Head of caudate nucleus (tissue), 42 donors: ENCODE measurements at places on chromosomes 1 and 21.

- no peak for DNase-seq
Measured at GRCh38 chr1:162639718-162640117, 7.5 kb downstream of the DDR2 start.

- no peak for DNase-seq
Measured at GRCh38 chr1:175250027-175250426, 57.5 kb upstream of the KIAA0040 start.

GRCh38 chr21:18771845-18772380 lies 368.3 kb upstream of the TMPRSS15 start:
- DNase-seq, result no peak

DNA sequence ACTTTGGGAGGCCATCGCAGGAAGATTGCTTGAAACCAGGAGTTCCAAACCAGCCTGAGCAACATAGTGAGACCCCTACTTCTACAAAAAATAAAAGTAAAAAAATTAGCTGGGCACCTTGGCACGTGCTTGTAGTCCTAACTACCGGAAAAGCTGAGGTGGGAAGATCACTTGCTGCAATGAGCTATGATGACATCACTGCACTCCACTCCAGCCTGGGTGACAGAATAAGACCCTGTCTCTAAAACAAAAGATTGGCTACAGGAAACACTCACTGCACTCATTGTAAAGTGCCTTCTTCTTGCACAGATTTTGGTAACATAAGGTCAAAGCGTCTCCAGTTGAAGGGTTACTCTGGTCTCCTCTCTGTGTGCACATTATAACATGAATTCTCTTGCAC lies 305.7 kb downstream of the TM2D1 start:
- DNase-seq, result no peak

DNA sequence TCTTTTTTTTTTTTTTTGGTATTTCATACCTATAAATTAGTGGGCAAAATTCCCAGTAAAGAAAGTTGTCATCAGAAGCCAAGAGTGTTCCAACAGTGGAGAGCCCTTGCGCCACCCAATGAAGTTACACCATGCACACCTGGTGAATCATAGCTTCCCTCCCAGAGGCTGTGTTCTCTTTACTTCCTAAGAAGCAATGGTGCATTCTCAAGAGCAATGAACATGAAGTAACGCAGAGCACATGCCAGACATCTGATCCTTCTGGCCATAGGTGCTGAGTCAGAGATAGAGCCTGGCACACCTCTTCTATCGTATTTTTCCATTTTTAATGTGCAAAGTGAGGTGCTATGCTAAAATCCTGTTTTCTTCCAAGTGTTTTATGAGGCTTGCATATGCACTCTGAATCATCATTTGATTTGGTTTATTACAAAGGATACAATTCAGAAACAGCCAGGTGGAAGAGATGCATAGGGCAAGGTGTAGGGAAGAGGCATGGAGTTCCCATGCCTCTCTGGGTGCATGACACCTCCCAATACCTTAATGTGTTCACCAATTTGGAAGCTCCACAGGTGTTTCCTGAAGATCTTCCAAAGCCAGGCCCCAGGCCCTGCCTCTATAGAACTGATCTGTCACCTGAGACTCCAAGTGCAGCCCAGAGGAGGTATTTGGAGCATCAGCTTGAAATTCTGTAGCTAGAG lies 408.0 kb downstream of the SIPA1L2 start:
- no peak for DNase-seq

DNA sequence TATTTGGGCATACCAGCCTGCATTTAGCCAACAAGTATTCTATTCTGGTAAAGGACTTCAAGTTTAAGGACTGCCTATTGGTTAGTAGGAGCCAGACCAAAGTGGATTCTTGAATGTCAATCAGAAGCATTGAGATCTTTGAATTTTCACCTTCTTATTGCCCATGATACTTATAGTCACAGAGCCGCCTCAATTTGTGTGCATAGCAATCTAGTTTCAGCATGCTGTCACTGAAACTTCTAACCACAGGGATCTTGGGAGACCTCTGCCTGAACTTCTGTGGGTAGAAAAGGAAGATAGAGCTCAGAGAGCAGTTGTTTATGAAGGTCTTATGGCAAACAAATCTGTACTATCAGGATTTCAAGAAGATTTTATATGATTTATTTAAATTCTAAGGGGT lies 501.4 kb upstream of the USP24 start:
- DNase-seq, result no peak

DNA sequence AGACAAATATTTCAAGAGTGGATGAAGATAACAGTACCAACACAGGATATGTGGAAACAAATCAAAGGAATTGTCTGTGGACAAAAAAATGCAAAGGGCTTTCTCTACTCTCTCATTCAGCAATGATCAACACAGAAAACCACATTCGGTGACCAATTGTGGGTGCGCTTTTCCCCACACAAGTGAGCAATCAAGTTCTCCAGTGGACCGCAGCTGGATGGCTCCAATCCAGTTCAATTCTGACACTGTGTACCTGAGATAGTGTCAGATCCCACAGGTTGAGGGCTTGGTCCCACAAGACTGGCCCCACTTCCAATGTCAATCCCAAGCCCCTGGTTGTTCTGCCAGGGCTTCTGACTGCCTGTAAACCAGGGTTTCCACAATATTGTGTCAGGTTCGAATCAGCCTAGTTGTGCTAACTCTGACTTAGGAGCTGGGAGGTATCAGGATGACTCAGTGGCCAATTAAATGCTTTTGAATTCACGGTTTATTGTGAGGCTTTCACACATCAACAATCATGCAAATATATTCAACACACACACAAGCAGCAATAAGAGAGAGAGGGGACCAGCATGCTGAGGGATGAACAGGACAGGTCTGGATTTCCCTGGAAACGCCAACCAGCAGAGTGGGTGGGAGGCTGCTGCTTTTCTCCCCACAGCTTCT lies 87.0 kb upstream of the BTG3 start:
- DNase-seq, result no peak

GRCh38 chr1:180743868-180744267 lies 112.0 kb downstream of the XPR1 start:
- DNase-seq, result no peak

GRCh38 chr1:221761354-221762002 lies 19.6 kb upstream of the DUSP10 start:
- DNase-seq, result no peak

DNA sequence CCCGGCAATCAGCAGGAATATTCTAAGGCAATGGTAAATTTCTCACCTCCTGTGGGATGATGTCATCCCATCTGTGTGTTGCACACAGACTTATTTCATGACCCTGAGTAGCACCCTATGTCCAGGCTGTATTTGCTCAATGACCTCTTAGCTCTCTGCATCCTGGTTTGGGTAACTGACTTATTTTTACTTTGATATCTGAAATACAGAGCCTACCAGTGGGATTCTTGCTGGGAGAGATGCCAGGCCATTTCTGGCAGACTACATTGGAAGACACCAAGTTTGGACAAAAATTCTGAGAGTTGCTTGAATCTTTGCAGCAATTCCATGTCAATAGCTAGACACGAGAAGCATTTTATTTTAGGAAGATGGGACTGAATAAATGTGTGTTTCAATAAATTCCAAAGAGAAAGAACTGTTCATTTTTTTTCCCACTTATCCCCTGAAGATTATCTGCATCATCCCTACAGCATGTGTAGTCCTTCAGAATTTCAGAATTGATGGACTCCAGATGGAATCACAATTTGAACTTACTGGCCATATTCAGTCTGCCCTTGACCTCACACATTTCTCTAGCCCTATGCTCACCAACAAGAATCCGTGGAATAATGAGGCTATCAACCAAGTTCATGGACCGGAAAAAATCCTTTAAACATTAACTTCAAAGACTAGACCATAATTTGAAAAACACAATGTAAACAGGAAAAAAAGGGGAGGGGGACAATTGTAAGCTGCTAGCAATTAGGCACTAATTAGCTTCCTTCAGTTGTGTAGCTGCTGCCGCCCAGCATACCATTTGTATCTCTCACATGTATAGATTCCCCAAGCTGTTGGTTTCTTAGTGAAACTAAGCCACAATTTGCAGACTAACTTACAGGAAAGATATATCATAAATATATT lies 226.5 kb downstream of the HMCN1 start:
- no peak for DNase-seq

GRCh38 chr1:15993666-15994065 lies 10.4 kb upstream of the SRARP start:
- DNase-seq, result no peak

DNA sequence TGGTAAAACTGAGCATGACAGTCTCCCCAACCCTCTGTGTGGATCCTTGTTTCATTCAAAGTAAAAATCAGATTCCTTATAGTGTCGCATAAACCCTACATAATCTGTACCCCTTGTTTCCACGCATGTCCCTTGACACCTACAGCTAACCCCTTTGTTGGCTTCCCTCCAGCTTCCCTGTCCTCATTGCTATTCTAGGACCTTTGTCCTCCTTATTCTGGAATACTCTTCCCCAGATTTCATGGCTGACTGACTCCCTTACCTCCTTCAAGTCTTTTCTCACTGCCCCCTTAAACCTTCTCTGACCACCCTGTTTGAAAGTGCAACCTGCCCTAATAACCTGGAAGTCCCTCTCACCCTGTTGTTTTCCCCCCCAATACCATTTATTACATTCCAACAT lies 4.0 kb downstream of the RNF11 start:
- no peak for DNase-seq

- peak; percentile 43 for DNase-seq
Measured at GRCh38 chr1:207752456-207752998, 673 bp downstream of the CD46 start.

DNA sequence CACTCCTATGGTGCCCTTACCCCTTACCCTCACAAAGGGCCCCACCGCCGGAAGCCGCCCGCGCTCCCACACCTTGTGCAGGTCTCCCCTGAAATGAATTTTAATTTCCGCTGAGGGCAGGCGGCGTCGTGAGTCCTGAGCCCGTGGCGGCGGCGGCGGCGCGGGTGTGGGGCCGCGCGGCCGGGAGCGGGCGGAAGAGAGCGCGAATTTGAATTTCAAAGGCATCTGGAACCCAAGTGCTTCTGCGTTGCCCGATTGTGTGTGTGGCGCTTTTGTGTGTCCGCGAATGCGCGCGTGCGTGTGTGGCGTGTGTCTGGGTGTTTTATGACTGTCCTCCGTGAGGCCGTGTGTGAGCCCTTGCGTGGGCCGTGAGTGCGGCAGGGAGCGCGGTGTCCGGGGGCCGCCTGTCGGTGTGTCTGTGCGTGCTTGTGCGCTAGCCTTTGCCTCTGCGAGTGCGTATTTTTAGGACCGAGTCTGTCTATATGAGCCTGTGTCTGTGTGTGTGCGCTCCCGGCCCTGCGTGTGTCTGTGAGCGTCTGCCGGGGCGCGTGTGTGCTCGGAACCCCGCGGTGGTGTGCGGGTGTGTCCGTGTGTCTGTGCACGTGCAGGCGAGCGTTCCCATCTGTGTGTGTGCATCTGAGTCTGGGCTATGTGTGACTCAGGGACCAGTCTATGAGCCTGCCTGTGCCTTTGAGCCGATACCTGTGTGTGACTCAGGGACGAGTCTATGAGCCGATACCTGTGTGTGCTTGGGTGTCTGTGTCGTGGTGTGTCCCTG lies 7.9 kb upstream of the ADGRB2 start:
- DNase-seq, result no peak
